Right ventricle myocardium inferior (tissue), 1 donor: ENCODE measurements at places on chromosomes 5 and 9. TPM values are rescaled to one million over a fixed set of nuclear protein-coding genes. Genes with fewer than 3 reads are reported as not detected.

The AJM1 gene
- total RNA-seq: 8.6 TPM

The RNF180 gene
- 11.0 TPM for total RNA-seq

The HSPB3 gene
- total RNA-seq: 549 TPM

The SEMA6A gene
- total RNA-seq: 7.8 TPM

The KYAT1 gene
- total RNA-seq: 11.9 TPM

The TSSK1B gene
- not detected for total RNA-seq

The FAM200C gene
- 4.2 TPM for total RNA-seq

The CAVIN4 gene
- total RNA-seq: 79.3 TPM

The MED7 gene
- 9.0 TPM for total RNA-seq

The ENG gene
- total RNA-seq: 131 TPM

The PCDHAC2 gene
- total RNA-seq: 0.30 TPM

The PARP8 gene
- total RNA-seq: 7.7 TPM

The BNC2 gene
- total RNA-seq: 4.3 TPM

The CCL27 gene
- not detected for total RNA-seq

The SHISAL2B gene
- not detected for total RNA-seq

The MARCHF6 gene
- total RNA-seq: 161 TPM

The MCCC2 gene
- total RNA-seq: 115 TPM

The SPAAR gene
- 9.6 TPM for total RNA-seq

The PCDHGA2 gene
- total RNA-seq: 6.2 TPM

The SPINK7 gene
- not detected for total RNA-seq

The TSLP gene
- 6.0 TPM for total RNA-seq

The SLC34A1 gene
- total RNA-seq: not detected

The SCAMP1 gene
- total RNA-seq: 29.5 TPM

The HAVCR1 gene
- total RNA-seq: not detected

The TEK gene
- 21.1 TPM for total RNA-seq
